ENCODE measurements at places on chromosomes 12 and 14.
A peak's percentile ranks its signal among the peaks of the same experiment; 100 is the strongest.

DNA sequence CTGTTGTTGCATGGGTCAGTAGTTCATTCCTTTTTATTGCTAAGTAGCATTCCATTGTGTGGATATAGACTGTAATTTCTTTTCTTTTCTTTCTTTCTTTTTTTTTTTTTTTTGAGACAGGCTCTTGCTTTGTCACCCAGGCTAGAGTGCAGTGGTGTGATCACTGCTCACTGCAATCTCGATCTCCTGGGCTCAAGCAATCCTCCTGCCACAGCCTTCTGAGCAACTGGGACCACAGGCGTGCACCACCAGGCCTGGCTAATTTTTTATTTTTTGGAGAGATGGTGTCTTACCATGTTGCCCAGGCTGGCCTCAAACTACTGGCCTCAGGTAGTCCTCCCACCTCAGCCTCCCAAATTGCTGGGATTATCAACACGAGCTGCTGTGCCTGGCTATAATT, 5.2 kb downstream of the ATP6V0A2 start:
- no peak for DNase-seq

- no peak for DNase-seq
These were observed 102.5 kb upstream of the EIF5 start for GRCh38 chr14:103231376-103232019.

DNA sequence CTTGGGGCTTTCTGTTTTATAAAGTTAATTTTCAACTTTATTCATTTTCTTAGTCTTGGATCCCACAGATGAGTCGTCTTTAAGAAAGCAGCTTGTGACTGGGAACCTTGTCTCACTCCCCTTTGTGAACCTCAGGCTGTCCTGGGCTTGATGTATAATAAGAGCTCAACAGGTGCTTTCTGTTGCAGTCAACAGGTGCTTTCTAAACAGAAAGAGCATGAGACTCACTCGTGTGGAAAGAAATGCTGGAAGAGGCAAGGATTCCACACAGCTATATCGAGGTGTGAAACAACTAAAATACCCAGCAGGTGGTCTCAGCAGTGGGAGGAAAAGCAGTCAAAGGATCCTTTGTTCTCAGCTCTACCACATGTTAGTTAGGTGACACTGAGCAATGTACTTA, 398.9 kb downstream of the EGLN3 start:
- DNase-seq, result no peak

DNA sequence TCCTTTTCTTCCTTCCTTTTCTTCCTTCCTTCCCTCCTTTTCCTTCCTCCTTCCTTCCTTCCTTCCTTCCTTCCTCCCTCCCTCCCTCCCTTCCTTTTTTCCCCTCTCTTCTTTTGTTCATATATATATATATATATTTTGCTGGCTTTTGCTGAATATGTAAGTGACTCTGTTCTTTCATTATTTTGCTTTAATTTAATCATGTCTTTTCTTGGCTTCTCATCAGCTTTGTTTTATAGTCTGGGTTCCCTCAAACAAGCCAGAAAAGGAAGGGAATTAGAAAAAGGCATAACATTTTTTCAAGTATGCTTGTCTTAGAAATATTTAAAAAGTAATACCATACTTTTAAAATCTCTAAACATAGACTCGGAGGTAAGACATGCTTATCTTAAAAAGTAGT, 219.9 kb upstream of the ATXN7L3B start:
- no peak for DNase-seq

- no peak for DNase-seq
These were observed 15.3 kb downstream of the ARID4A start for GRCh38 chr14:58313699-58314098.

DNA sequence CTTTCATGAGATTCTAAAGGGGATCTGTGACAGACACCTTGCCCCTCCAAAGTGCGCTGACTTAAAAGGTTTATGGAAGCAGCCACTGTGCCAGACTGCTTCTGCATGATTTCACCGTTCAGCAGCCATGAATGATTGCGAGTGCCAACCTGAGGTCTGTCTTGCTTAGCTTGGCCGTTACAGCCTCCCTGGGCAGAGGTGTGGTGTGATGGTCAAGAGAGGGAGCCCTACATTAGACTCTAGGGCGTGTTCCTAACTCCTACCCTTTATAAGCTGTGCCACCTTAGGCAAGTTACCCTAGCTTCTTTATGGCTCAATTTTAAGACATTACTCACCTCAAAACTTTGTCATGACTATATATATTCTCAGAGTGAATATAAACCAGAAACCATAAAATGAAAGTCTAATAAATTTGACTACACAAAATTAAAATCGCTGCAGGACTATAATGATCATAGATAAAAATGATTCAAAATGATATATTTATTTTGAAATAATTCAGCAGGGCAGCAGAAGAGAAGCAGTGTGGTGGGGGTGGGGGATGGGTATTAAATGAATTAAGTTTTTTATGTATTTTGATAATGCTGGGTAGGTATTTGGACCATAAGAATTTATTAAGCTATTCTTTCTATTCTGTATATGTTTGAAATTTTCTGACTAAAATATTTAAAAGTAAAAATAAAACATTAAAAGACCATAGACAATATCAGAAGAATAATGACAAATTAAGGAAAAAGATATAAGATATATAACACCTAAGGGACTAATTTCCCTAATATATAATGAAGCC, 47.7 kb upstream of the MBIP start:
- no peak for DNase-seq

DNA sequence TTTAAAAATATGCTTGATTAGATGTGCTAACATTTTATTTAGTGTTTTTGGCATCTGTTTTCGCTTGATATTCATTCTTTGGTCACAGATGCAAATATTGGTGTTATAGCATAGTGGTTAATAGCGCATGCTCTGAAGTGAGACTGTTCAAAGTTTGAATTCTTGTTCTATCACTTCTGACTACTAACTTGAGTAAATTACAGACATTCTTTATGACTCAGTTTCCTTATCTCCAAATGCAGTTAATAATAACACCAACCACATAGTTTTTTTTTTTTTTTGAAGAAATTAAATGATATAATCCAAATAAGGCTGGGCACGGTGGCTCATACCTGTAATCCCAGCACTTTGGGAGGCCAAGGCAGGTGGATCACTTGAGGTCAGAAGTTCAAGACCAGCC, 81.0 kb downstream of the TMX1 start:
- DNase-seq, result no peak

DNA sequence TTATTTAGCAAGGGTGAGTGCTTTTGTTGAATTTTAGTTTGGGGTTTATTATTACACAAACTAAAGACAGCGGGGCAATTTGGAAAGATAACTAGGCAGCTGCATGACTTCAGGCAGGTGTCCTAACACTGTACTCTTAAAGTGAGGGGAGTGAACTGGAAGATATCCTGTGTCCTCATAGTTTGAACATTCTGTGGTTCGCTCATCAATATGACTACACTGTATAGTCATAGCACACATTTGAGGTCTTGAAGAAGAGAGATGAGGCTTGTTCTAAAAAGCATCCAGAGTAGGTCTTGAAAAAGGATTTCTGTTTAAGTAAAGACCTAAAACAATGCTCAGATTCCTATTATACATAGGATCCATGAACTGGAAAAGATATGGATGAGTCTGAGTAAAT, 1.7 kb upstream of the MAP3K9 start:
- DNase-seq, result peak; percentile 23

DNA sequence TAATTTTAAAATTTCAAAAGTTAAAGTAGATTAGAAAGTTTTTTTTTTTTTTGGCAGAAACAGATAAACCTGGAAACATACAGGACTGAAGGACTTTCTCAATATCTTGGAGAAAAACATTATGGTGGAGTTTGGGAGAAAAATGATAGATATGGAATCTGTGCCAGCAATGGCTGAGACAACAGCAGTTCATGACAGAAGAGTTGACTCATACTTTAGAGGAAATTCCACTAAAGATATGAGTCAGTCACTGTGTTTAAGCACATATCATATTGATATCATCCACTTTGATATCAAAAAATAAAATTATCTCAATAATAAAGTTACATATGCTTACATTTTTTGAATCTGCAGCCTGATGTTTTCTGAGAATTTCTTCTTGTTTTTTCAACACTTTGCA, 193.9 kb upstream of the OR4E1 start:
- DNase-seq, result no peak

DNA sequence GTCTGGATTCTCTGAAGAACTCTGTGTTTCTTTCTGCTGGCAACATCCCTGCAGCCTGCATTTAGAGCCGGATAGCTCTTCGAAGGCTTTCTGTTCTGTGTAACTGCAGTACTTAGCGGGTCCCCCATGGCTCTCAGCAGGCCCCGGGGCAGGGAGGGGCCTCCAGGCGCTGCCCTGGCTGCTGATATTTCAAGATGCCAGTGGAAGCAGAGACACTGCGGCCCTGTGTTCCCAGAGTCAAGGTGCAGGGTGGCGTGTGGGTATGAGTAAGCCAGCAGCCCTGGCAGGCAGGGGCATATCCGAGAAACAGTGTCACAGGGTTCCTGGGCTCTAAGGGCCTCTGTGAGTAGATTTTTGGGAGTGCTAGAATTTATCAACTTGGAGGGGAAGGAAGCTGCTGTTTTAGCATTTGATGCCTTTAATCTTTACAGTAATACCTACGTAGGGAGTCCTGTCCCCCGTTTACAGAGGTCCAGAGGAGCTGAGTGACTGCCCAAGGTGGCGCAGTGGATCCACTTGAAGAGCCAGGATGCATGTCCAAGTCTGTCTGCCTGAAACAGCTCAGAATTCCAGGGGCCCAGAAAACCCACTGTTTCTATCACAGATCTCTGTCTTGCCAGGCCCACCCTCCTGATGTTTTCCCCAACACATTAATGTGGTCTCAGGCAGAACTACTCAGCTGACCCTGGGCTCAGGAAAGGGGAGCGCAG, 16.2 kb downstream of the ESRRB start:
- DNase-seq, result no peak

DNA sequence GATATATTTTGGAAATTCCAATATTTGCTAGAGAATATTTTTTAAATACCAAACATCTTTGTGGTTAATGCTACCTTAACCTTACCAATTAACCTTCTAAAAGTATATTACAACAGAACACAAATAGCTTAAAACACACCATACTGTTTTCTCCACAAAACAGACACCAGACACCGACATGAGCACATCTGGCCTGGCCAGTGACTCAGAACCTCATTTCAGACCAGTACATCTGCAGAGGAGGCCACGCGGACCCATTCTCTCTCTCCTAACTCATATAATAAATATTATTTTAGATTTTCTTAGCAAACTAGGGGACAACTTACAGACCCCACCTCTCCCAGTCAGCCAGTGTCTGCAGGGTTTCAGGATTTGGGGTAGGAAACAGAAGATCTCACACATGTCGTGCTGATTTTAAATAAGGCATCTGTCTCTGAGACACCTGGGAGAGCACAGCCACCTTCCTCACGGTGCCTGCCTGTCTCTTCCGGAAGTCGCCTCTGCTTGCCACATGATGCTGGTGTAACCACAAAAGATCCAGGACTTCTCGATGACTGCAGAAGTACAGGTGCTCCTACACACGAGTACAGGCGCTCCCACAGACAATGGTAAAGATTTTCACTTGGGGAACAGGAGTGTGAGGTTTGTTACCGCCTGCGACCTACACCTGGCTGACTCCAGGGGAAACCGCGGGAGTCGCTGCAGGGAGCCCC, 9.7 kb upstream of the ANKLE2 start:
- peak; percentile 91 for DNase-seq

- DNase-seq, result peak; percentile 98
These were observed at the start of gene DAZAP2 for GRCh38 chr12:51238510-51239334. Gene DAZAP2 (plus strand): TSS chr12:51238826. CDS start chr12:51238908, 82 bp downstream.

DNA sequence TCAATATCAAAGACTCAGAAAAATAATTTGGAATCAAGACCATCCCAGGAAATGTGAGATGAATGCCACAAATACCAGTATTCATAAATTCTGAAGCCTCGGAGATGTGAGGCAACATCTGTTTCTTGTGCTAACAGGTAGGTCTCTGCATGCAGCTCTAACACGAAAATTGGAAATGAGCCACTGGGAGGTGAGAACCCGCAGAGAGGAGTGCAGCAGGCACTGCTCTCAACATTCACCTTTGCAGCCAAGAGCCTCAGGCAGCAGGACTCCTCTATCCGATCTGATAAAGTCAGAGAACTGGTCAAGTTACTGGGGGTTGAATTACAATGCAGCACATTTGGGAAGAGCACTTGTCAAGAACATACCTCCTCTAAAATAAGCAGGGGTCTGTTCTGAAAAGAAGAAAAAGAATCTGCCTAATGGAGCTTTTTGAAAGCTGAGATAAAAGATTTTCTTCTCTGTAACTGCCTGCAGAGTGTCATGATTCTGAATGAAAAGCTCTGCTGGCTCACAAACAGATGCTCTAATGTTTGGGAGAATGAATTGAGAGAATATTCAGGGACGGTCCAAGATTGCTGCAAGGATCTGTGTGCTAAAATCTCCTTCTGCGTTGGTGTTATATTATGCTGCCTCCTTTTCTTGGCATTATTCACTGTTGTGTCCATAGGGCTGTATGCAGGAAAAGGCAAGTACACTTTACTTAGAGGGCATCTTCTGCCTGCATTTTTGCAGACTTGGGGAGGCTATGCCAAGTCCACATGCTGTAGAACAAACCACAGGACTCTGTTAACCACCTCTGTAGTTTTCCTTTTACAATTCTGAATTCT, 209.6 kb upstream of the KRR1 start:
- no peak for DNase-seq

- DNase-seq, result peak; percentile 59
These were observed 33.6 kb downstream of the PRORP start for GRCh38 chr14:35155962-35156361.

GRCh38 chr12:30457621-30458289, 237.9 kb downstream of the IPO8 start:
- no peak for DNase-seq
